ENCODE measurements at places on chromosomes 7 and 10.

DNA sequence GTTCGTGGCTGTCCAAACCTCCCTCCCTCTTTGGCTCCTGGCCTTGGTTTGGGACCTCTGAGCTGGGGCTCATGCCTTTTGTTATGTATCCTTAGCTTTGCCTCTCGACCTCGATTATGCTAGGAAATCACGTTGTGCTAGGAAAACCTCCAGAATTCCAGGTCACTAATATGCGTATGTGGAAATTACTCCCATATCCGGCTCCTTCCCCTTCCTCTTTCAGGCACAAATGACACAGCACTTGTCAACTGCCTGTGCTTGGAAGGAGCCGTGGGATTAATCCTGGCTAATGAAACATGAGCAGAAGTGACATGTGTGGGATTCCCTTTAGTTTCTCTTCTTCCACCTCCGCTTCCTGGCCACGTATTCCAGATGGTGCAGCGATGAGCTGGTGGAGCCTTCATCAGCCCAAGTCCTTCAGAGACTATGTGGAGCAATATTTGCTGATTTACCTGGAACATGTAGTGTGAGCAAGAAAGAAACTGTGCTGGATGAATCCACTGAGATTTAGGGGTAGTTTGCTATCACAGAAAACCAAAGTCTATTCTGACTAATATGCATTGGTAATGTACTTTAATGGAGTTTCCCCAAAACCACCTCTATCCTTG, 149.2 kb downstream of the REEP3 start:
- DNase-seq = no peak

- no peak for DNase-seq
Observed at GRCh38 chr7:101960985-101961708, 143.7 kb downstream of the CUX1 start.

GRCh38 chr7:142855756-142856564, 1.1 kb downstream of the EPHB6 start:
- no peak for DNase-seq

GRCh38 chr7:137160236-137160635, 183.3 kb downstream of the PTN start:
- DNase-seq = no peak

GRCh38 chr7:36075561-36075960, 77.5 kb upstream of the EEPD1 start:
- no peak for DNase-seq

DNA sequence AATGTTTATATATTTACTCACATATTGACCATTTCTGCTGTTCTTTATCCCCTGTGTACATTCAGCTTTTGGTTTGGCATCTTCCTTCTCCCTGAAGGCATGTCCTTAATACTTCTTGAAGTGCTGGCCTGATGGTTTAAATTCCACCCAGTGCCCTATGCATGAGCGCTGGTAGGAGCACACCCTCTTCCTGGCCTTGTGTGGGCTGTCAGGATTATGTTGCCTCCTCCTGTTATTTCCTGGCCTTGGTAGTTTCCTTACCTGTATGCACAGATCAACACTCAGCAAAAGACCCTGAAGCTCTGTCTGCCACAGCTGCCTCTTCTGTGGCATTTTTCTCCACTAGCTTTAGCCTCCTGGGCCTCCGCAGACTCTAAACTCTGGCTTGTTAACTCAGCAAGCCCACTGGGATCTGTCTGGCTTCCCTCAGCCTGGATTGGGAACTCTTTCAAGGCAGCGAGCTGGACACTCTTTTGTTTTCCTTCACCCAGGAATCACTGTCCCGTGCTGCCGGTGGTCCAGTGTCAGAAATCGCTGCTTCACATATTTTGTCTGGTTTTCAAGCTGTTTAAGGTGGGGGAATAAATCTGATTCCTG, 595.2 kb downstream of the SDK1 start:
- DNase-seq = no peak

DNA sequence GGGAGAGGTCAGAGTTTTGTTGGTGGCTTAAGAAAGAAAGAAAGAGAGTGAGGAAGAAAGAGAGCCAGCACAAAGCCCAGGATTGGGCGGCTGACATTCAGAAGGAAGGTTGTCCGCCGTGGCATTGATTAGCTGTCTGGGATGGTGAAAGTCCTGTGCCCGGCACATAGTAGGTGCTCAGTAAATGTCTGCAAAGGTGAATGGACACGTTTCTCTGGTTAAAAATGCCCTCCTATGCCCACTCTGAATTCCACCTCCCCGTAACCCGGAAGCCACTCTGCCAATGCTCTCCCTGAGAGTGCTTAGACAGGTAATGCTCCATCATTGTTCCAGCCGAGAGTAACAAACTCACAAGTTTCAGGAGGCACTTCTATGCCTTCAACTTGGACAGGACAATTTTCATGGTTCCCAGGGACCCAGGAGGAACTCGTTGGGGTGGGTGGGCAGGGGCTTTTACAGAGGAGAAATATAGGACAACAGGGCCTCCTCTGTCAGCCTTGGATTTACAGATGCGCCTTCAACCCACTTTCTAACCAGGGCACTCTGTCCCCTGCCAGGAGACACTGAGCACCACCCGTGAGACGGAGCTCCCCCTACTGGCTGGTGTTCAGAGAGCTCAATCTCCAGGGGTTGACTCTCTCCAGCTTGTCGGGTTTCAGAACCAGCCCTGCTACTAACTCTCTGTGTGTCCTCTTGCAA, 411.5 kb upstream of the ZMIZ1 start:
- DNase-seq = peak; percentile 16

GRCh38 chr7:20193242-20193777, 23.9 kb downstream of the MACC1 start:
- peak; percentile 33 for DNase-seq

DNA sequence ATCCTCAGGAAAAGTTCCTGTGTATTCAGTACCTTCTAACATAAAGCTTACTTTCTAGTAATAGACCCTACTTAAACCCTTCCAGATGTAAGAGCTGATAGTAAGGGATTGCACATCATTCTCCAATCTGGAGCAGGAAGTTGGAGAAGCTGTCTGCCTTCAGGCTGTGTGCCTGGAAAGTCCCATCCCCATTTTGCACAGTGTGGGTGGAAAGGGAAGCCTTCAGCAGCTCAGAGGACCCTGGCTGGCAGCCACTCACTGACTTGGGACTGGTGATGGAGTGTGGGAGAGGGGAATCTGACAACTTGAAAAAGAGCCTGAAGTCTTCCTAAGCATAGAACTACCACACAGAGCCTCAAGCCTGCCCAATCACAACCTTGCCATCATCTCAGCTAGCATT, 164.1 kb upstream of the ADO start:
- no peak for DNase-seq

- no peak for DNase-seq
Observed at GRCh38 chr10:133390597-133391248, 3.2 kb upstream of the MTG1 start.

GRCh38 chr7:115965236-115965635, 65.3 kb downstream of the TFEC start:
- no peak for DNase-seq

GRCh38 chr7:80386686-80387085, 125.2 kb downstream of the GNAT3 start:
- DNase-seq = no peak

DNA sequence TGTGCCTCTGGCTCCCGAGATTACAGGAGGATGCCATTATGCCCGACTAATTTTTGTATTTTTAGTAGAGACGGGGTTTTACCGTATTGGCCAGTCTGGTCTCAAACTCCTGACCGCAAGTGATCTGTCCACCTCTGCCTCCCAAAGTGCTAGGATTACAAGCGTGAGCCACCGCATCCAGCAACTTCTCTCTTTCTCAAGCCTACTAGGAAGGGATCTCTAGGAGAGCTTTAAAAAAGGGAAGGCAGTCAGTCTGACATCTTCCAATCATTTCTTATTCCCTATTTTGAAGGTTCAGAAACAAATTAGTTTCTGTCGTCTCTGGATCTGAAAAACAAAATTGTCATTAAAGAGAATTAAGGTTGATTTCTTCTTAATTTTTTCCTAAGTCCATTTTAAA, 2.5 kb upstream of the TMEM26 start:
- no peak for DNase-seq

- no peak for DNase-seq
Observed at GRCh38 chr10:128481152-128481840, 355.1 kb upstream of the MKI67 start.

GRCh38 chr7:131627735-131628190, 71.3 kb upstream of the PODXL start:
- no peak for DNase-seq

DNA sequence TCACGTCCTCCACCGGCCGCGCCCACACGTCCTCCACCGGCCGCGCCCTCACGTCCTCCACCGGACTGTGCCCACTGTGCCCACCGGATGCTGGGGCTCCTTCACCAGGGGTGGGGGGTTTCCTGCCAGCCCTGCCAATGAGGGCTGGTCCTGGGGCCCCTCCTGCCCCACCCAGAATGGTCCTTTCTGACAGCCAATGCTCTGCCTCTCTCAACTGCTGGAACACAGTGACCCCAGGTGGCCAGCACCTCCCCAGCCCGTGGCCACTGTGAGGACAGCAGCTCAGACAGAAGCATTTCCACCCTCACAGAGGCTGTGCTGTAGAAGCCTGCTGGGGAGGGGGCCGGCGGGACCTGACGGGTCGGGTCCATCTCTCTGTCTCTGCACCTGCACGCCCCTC, 90.1 kb upstream of the DNAAF5 start:
- no peak for DNase-seq

DNA sequence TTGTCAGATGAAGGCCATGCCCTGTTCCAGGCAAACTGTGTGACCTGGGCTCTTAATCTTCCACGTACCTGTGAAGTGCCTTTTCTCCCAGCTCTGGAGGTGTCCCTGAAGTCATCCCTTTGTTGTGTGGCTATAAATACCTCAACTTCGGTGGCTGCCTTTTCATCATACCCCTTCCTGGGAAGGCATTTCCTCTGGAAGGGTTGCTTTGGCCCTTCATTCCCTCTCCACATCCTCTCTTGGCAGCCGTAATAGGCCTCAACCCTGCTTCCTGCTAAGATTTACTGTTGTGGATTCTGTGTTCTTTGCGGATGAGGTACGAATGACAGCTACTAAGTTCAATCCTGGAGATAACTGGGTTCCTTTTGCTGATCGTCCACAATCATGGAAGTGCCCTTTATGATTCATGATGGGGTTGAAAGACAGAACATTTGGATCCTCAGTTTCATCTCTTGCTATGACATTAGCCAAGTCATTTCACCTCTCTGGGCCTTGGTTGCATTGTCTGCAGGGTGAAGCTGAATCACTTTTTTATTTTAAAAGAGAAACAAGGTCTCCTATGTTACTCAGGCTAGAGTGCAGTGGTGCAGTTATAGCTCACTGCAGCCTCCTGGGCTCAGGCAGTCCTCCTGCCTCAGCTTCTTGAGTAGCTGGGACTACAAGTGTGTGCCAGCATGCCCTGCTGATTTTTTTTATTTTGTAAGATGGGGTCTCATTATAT, 23.6 kb downstream of the FKBP6 start:
- DNase-seq = no peak

DNA sequence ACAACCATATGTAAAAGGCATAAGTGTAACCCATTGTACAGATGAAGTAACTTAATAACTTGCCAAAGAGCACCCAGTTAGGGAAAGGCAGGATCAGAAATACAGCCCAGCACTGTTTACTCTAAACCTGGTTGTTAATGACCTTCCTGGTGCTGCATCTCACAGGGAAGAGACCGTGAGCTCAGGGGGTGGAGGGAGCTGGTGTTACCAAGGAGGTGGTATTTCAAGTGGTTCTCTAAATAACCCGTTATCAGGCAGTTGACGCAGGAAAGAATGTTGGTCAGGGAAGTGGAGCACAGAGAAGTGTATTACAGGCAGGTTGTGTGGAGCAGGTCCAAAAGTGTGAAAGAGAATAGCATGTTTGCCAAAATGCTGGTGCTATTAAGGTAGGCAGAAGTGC, 4.4 kb upstream of the ST7 start:
- no peak for DNase-seq

- DNase-seq = no peak
Observed at GRCh38 chr10:50501924-50502452, 121.8 kb downstream of the SGMS1 start.

- DNase-seq = no peak
Observed at GRCh38 chr10:21494191-21495001, 31.1 kb downstream of the SKIDA1 start.

DNA sequence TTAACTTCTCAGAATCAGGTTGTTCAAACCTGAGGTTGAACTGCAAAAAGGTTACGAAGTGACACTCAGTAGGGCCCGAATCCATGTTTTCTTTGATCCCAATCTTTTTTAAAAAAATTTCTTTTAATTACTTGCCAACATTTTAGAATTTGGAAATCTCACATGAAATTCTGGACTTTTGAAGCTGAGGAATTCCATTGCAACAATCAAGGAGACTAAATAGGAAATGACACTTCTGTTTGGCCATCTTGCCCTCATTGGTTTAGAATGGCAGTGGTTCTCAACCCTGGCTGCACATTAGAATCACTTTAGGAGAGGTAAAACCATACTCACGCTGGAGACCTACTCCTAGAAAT, 471 bp upstream of the TOMM7 start:
- no peak for DNase-seq

- DNase-seq = no peak
Observed at GRCh38 chr7:13179775-13180523, 492.5 kb downstream of the ARL4A start.

GRCh38 chr7:386385-386784, 96.4 kb downstream of the FOXL3 start:
- DNase-seq = no peak

GRCh38 chr10:56317603-56318002, 43.5 kb downstream of the ZWINT start:
- DNase-seq = no peak

Data from GM12864 (cell line).